Endodermal cell (in vitro differentiated cells): ENCODE measurements at places on chromosomes 6 and 20.
A peak's percentile ranks its signal among the peaks of the same experiment; 100 is the strongest.

DNA sequence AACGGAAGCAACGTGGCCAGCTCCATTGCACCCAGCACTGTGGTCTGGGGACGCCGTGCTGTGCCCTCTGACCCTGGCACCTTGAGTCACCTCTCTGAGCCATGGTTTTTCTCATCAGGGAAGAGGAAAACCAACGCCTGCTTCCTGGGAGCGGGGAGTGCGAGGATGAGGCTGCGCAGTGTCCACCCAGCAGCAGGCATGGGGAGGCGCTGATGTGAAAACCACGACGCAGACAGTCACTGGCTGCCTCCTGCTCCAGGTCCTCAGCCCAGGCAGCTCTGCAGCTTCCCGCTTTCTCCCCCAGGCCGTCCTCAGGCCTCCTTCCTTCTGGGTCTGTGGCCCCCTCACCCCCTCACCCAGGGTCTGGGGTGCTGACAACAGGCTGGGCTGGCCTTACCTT, 14.0 kb downstream of the GATA5 start:
- no peak for DNase-seq

DNA sequence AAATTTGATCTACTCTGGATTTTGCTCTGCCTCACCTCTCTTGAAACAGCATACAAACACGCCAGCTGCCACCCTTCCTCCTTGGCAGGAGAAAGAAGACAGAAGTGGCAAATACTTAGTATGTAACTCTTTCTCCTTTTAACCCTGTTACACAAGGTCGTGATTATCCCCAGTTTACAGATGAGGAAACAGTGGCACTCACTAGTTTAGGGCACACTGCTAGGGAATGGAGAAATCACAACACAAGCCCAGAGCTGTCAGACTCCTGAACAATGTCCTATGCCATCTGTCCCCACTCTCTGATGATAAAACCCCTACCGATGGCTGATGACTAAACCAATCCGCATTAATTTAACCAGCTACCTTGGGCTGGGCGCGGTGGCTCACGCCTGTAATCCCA, 79.7 kb downstream of the FGD2 start:
- no peak for DNase-seq

- DNase-seq, result no peak
Observed at GRCh38 chr6:90199900-90200299, 96.7 kb downstream of the BACH2 start.

DNA sequence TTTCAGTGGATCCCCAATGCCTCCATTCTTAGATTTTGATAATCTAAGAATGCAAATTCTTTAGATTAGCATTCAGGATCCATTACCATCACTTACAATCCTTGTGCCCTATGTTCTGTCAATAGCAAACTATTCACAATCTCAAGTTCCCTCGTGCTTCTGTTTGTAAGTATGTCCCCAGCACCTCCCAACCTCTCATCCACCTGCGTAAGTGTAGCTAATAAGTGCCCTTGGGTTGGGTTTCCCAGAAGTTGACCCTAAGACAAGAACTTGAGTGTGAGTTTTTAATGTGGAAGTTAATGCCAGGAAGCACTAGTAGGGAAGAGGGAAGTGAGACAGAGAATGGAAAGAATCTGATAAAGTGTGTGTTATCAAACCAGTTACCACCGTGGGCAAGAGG, 72.6 kb upstream of the PAK5 start:
- no peak for DNase-seq

DNA sequence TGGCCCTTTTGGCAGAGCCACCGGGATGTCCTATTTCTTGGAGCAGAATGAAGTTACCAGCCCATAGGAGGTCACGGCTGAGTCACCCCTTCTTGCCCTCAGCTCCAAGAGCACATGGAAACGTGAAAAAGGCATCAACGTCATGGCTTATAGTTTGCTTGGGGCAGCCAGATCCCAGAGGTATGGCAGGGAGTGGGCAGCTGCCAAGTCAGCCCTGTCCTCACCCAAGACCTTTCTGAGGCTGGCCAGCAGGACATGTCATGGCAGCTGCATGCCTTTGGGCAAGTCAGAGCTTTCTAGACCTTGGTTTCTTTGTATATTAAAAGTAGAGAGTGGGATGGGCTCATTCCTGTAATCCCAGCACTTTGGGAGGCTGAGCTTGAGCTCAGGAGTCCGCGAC, 8.2 kb upstream of the MDFI start:
- DNase-seq, result no peak

GRCh38 chr6:117280922-117281321, 15.6 kb downstream of the VGLL2 start:
- DNase-seq, result peak; percentile 59

- no peak for DNase-seq
Observed at GRCh38 chr6:14786455-14786854, 459.4 kb upstream of the JARID2 start.

GRCh38 chr6:119858901-119859300, 509.3 kb upstream of the MAN1A1 start:
- no peak for DNase-seq

DNA sequence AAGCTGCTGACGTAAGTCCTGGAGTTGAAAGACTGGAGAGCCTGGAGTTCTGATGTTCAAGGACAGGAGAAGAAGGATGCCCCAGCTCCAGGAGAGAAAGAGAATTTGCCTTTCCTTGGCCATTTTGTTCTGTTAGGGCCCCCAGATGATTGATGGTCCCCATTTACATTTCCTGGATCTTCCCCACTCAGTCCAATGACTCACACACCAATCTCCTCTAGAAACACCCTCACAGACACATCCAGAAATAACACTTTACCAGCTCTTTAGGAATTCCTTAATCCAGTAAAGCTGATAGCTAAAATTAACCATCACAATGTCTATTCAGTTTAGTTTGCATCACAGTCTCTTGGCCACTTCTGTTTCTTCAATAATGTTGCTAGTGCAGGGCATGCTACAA, 260.2 kb upstream of the IRAK1BP1 start:
- no peak for DNase-seq
